ENCODE measurements at places on chromosomes 3 and 15. TPM values are rescaled to one million over a fixed set of nuclear protein-coding genes. Genes with fewer than 3 reads are reported as not detected.

TEX55 gene
- not detected for total RNA-seq

SMCO1 gene
- not detected for total RNA-seq

ARRDC4 gene
- total RNA-seq: 0.71 TPM

EFHB gene
- 0.58 TPM for total RNA-seq

AMT gene
- 2.5 TPM for total RNA-seq

TRPM1 gene
- not detected for total RNA-seq

DNASE1L3 gene
- not detected for total RNA-seq

CCDC54 gene
- total RNA-seq: not detected

CGGBP1 gene
- 100 TPM for total RNA-seq

NR2F2 gene
- total RNA-seq: not detected

RCN2 gene
- total RNA-seq: 18.1 TPM

RTP3 gene
- not detected for total RNA-seq

- peak; percentile 46 for ATAC-seq
Observed at GRCh38 chr15:22973286-22973685, 6.9 kb downstream of the CYFIP1 start.

DNA sequence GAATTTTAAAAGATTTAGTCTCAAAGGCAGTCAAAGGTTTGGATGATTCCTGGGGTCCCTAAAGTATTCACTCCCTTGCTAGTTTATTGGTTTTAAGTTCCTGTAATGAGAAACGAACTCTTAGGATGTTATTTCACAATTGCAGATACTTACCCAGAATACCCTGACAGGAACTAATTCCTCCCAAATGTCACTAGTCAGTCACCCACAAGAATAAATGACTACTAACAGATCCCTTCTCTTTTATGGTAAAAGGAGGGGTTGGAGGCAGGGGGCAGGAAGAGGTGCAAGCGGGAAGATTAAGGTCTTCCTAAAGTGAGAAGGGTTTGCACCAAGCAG lies 174.2 kb upstream of the SLC2A2 start:
- no peak for ATAC-seq

GRCh38 chr3:159451067-159451466 lies 537.6 kb upstream of the IL12A start:
- ATAC-seq: no peak

DNA sequence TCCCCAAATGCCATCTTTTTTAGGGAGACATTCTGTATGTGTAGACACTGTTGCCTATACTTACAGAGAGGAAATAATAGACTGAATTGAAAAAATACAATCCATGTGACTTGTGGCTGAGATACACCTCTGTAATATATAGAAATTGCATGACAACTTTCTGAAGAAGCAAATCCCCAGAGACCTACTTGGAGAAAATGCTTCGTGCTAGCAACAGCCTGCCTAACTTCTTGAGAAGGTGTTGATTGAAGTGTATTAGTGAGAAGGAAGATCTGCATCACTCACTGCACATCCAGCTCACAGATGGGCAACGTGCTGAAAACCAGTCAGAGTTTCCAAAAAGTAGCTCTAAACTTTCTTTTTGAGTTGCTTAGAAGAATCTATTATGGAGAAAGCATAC lies 404.1 kb downstream of the EPHB1 start:
- no peak for ATAC-seq

GRCh38 chr15:79058260-79058850 lies 32.2 kb downstream of the RASGRF1 start:
- no peak for ATAC-seq

GRCh38 chr3:13513051-13513912 lies 33.2 kb downstream of the HDAC11 start:
- ATAC-seq: no peak

DNA sequence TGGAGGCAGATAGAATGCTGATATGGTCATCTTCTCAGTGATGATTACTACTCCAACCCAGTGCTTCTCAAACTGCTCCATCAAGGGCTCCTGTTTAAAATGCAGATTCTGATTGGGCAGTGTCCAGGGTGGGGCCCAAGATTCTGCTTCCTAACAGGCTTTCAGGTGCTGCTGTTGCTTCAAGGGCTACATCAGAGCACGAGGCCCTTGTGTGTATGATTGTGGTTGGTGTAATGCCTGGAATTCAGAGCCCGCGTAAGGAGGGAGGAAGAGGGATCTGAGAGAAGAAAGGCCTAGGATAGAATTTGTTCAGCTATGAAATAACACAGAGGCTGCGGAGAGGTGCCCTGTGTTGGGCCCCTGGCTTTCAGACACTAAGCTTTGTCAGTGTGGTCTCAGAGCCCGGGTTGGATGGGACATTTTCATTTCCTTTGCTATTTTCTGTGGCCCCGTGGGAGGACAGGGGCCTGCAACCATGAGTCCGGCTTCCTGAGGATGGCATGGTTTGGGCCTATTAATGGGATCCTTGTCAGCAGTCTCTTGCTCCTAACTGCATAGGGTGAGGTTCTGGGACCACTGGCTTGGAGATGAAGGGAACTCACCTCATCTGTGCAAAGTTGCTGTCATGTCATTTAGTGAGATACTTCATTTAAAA lies 53.0 kb downstream of the ATP1B3 start:
- ATAC-seq: no peak

DNA sequence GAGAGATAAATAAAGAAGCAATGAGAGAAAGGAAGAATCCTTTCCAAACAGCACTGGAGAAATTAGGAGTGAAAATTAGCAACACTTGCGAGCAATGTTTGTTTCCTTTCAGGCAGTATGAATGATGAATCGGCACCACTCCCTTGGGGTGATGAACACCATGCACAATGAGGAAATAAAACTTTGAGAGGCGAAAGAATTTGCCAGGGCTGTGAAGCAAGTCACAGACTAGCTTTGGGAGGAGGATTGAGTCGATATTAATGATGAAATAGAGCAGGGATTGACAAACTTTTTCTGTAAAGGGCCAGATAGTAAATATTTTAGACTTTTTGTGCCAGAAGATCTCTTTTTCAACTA lies 237.7 kb downstream of the AGBL1 start:
- no peak for ATAC-seq

DNA sequence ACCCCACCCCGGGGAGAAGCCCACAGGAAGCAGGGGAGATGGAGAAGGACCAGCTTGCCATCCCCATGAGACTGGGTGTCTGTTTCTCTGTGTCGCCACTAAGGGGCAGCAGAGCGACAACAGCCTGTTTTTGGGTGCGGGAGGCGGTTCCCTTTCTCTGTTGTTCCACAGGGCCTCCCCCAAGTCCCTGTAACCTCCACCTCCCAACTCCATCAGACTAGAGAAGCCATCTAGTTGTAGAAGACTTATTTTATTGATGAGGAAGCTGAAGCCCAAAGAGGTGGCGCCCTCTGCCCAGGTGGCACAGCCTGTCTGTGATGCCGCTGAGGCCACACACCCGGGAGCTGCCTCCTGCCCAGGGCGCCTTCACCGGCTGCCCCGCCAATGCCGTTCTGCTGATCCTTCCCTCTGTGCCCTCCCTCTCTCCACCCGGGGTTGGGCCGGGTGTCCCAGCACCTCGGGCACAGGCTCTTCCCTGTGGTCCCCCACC lies 3.9 kb upstream of the CCDC9B start:
- peak; percentile 81 for ATAC-seq

- no peak for ATAC-seq
Observed at GRCh38 chr3:32384938-32385337, 6.7 kb upstream of the CMTM7 start.

DNA sequence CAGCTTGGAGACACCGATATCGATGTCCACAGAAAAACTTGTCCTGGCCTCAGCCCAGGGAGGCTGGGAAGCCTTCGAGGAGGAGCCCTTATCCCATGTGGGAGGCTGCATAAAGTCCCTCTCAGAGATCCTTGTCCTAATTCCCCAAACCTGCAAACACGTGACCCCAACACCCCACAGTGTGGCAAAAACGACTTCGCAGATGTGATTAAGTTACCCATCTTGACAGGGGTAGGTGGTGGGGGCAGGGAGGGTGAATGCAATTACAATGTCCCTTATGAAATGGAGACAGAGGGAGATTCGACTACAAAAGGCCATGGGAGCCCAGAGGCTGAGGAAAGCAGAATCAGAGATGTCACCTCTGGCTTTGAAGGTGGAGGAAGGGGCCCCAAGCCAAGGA lies 2.3 kb upstream of the TLR9 start:
- no peak for ATAC-seq

GRCh38 chr3:32313169-32313568 lies 74.7 kb downstream of the CMTM8 start:
- no peak for ATAC-seq

GRCh38 chr15:78110096-78110495 lies 17.7 kb downstream of the SH2D7 start:
- ATAC-seq: no peak

- no peak for ATAC-seq
Observed at GRCh38 chr3:152688313-152688712, 146.6 kb upstream of the P2RY1 start.

- no peak for ATAC-seq
Observed at GRCh38 chr15:64749167-64749566, 26.2 kb downstream of the RBPMS2 start.

DNA sequence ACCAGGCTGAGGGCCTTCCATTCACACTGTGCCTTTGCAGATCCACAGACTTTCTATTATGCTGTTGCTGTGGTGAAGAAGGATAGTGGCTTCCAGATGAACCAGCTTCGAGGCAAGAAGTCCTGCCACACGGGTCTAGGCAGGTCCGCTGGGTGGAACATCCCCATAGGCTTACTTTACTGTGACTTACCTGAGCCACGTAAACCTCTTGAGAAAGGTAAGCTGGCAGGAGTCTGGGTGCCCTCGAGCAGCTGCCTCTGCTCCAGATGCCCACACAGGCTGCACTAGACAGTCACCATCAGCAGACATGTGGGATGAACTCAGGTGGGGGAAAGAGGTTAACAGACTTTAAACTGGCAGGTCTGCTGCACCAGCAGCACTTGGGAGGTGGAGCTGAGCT lies 8.3 kb downstream of the TF start:
- ATAC-seq: no peak

- no peak for ATAC-seq
Observed at GRCh38 chr3:52313188-52313773, 2.8 kb upstream of the DNAH1 start.

DNA sequence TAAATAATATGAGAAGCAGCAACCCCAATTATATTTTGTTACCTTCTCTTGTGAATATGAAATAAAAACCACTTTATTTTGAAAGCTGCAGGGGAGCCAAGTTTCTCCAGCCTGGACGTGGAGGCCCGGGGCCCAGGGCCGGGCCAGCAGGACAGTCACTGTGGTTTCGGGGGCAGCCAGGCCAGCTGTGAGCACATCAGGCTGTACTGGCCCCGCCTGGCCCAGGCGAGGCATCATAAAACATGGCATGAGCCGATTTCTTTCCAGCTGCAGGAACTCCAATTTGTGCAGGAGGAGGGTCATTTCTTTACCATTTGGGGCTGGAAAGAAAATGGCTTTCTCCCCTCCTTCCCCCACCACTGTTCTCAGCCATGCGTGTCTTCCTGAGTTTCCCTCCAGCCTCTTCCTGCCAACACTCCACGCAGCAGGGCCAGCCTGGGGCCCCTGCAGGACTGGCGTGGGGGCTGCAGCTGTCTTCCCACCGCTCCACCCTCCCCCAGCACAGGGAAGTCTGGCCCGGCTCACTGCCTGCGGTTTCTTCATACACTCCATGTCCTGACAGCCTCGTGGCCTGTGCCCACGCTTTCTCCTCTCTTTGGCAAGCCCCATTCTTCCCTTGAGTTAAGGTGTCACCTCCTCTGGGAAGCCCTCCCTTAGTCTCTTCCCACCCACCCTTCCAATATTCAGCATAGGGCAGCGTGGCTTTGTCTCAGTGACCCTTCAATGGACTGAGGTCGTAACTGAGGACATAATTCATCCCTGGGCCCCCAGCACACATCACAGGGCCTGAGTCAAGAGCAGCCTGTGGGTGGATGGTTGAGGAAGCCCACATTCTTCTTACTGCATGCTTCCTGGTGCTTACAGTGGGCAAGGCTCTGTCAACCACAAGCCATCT lies 135.8 kb downstream of the CHSY1 start:
- no peak for ATAC-seq

DNA sequence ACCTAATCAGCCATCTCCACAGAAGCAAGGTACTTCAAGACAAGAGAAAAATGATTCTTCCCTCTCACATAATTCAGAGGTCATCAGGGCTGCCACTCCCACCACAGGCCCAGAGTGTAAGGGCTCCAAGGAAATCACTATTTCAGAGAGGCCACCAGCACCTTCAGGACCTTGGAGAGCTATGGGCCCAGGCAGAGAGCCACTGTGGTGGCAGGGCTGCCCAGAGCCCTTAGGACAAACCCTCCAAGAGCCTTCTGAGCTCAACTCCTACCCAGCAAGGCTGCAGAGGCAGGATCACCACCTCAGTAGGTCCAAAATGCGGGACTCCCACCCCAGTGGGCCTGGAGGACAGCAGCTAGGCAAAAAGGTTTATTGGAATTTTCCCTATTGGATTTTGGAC lies 17.9 kb upstream of the FAN1 start:
- ATAC-seq: no peak

GRCh38 chr15:29677871-29678461 lies 144.3 kb downstream of the TJP1 start:
- no peak for ATAC-seq

GRCh38 chr3:110708156-110708555 lies 363.5 kb upstream of the NECTIN3 start:
- no peak for ATAC-seq

- no peak for ATAC-seq
Observed at GRCh38 chr15:78455749-78456148, 17.7 kb downstream of the IREB2 start.
